ENCODE measurements at places on chromosomes 3 and 15.

GRCh38 chr3:147574621-147575020 lies 165.5 kb downstream of the ZIC1 start:
- DNase-seq = no peak

GRCh38 chr15:98282656-98283332 lies 322.3 kb downstream of the ARRDC4 start:
- no peak for DNase-seq

DNA sequence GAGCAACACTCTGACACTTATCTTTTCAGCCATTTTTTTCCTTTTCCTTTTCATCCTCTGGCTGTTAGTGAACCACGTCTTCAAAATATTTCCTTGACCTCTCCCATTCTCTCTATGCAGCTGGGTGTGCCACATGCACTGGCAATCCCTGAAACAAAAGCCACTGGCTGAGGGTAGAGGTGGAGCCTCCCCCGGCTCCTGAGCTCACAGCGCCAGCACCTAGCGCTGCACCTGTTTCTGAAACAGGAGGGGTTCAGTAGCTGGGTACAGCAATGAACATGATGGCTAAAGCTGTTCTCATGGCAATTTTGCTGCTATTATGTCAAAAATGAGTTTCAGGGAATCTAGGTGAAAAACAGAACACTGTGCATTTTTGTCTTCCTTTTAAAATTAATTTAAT lies 314.7 kb upstream of the ATP10A start:
- no peak for DNase-seq

DNA sequence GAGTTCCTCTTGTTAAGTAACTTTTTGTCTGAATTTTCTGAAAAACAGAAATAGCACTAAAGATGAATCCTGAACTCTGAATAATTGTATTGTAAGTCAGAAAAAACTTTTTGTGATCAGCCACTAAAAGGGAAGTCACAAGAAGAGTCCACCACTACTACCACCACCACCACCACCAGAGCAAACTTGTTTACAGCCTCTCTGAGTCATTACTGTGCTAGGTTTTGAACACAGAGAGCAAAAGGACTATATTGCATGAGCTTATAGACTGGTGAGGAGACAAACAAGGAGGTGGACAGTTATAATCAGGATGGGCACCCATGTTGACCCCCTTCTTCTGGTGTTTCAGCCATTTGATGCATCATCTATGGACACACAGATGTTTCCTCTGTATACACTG lies 141.7 kb downstream of the IL5RA start:
- DNase-seq = no peak

GRCh38 chr3:23052620-23053019 lies 150.5 kb upstream of the UBE2E2 start:
- DNase-seq = no peak

DNA sequence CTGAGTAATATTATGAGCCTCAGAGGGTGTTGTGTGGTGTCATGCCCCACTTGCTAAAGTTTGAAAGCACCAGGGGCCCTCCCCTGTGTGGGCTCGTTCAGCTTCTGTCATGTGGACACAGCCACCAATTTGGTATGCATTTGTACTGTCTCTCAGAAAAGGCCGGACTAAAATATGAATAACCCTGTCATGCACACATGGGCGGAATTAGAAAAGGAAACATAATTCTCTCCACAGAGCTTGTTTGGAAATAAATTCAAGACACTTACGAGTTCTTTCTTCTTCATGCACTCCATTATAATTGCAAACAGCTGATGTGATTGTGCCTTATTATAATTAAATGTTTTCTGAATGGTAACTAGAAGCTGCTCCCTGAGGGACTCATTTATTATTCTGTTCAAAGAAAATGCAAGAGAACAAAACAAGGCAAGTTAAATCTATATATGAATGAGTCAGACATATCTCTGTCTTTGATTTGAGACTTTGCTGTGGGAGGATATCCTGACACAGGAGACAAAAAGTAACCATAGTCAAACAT lies 39.1 kb downstream of the TRPM1 start:
- no peak for DNase-seq
